ENCODE measurements at places on chromosomes 16 and 17.

DNA sequence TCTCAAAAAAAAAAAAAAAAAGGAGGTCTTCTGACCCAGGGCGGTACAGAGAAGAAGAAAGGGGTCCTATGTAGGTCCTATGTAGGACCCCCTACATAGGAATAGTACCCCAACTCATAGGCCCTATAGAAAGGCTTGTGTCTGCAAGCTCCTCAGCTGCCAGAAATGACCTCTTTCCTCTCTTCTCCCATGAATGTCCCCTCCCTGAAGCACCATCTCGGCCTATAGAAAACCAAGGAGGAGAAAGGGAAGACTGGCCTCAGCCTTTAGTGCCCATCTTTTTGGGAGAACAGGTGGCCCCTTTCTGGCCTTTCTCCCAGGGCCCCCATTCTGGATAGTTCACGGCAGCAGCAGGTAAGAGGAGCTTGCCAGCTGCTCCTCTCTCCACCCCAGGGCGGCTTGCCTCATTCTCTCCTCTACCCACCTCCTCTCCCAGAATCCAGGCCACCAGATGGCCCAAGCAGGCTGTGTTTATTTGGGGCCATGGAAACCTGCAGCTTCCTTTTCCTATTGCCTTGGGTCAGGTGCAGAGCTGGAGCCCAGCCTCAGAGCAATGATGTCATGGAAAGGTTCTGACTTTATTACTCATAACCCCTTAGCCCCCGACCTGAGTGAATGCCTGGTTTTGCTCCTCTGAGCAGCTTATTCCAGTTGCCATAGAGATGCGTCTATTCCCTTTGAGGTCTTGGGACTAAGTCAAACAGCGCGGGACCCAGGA is 1.6 kb upstream of the MRPL58 start:
- no peak for DNase-seq

GRCh38 chr17:13490906-13491482 is 110.7 kb downstream of the HS3ST3A1 start:
- no peak for DNase-seq

DNA sequence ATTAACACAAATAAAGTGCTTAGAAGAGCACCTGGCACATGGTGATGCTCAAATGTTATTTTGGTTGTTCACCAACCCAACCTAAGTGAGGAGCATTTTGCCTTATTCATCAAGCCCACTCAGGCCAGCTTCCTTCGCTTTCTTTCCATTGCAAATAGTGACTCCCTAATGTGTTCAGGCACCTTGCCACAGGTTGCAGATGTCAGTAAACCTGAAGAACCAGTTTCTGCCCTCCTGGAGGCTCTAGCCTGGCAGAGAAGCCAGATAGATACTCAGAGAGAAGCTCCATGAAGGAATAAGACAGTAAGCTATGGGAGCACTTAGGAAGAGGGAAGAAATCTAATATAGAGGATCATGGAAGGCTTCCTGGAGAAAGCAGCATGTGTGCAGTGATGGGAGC is 23.9 kb downstream of the GPR139 start:
- DNase-seq, result no peak

DNA sequence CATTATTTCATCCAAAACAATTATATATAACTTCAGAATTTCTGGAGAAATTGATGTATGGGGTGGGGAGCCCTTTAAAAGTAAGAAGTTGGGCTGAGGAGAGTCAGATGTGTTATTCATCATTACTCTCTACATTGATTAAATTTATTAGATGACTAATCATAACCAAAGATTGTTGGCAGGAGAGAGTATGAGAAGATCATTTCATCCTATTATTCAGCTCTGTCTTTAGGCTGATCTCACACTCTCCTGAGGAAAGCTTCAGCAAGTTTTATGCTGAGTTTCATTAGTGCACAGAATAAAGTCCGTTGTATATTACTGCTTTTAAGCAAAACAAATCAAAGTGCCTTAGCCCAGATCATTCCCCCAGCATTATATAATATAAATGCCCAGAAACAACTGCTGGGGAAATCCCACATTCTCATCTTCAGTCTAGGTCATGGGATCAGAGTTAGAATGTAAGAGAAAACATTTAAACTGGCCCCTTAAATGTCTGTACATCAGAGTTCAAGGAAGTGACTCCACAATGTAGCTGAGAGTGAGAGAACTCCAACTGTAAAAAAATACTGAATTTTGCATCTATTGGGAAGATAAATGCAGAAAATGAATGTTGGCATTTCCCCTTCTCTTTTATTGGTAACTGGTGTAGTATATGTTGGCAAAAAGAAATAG is 130.1 kb upstream of the HLF start:
- DNase-seq, result no peak

GRCh38 chr17:10025976-10026901 is 121.2 kb upstream of the RCVRN start:
- DNase-seq, result no peak

- DNase-seq, result no peak
These were observed 10.5 kb downstream of the NUFIP2 start for GRCh38 chr17:29283496-29283895.

DNA sequence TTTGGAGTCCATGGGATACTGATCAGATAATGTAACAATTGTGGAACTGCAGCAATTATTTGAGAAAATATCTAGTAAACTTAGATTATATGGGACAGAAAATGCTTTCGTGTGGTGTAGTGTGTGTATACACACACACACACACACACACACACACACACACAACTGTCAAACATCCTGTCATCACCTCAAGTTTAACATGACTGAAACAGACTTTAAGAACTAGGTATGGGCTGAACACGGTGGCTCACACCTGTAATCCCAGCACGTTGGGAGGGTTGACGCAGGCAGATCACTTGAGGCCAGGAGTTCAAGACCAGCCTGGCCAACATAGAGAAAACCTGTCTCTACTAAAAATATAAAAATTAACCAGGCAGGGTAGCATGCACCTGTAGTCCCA is 544 bp upstream of the EVI2A start:
- DNase-seq, result no peak

DNA sequence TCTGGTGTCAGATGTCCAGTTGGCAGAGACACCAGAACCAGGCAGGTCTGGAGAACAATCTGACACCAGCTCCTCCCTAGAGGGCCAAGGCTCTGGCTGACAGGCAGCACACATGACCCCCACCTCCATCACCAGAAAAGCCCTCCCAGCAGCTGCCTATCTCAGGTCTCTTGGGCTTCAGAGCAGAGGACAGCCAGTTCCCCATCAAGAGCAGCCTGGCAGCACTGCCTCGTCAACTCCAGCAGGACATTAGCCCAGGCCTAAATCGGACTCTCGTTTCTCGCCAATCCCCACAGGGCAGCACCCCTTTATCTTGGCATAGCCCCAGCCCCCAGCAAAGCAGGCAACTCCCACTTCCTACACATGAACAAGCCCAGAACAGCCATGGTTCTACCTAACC is 4.4 kb downstream of the JUP start:
- no peak for DNase-seq

GRCh38 chr16:56413381-56413780 is 12.0 kb downstream of the AMFR start:
- DNase-seq, result no peak

GRCh38 chr17:74862108-74862901 is 2.6 kb upstream of the GRIN2C start:
- DNase-seq, result peak; percentile 17

GRCh38 chr17:72587156-72587555 is 466.3 kb downstream of the SOX9 start:
- no peak for DNase-seq

GRCh38 chr17:43769426-43769825 is 9.4 kb downstream of the DUSP3 start:
- DNase-seq, result no peak

- no peak for DNase-seq
These were observed 26.4 kb upstream of the ENDOV start for GRCh38 chr17:80388601-80389000.

GRCh38 chr17:32596628-32597027 is 109.8 kb downstream of the CDK5R1 start:
- DNase-seq, result no peak

GRCh38 chr17:78838574-78839005 is 2.0 kb downstream of the USP36 start:
- DNase-seq, result no peak

DNA sequence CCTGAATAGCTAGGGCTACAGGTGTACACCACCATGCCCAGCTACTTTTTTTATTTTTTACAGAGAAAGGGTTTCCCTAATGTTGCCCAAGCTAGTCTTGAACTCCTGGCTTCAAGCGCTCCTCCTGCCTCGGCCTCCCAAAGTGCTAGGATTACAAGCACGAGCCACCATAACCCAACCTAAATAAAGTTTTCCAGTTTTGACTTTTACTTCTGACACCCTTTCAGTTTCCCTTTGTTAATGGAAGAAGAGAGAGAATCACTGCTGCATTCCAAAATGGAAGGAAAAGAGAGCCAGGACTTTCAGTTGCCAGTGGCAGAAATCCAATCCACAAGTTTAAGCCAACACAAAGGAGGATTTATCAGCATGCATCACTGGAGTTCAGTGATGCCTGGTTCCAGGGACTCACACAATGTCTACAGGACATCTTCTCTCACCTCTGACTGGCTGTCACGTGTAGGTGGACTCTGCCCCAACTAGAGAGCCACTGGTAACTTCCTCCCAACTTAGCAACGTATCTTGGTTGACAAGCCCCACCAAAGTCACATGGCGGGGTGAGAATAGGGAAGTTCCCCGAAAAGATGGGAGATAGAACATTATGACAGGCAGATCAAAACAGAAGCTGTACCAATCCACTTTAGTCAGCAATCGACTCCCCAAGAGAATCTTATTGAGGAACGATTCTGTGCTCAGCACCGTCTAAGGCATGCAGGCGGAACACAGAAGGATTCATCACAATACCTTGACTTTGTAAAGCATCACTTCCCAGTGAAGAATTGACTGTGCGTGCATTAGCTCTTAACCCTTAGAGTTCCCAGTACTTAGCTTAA is 46.5 kb downstream of the GAS7 start:
- DNase-seq, result no peak

GRCh38 chr16:57175896-57176295 is 9.9 kb downstream of the PSME3IP1 start:
- DNase-seq, result no peak

- no peak for DNase-seq
These were observed 115.9 kb upstream of the CIBAR2 start for GRCh38 chr16:85227946-85228862.

GRCh38 chr17:74998783-74999182 is 11.4 kb downstream of the CDR2L start:
- no peak for DNase-seq

DNA sequence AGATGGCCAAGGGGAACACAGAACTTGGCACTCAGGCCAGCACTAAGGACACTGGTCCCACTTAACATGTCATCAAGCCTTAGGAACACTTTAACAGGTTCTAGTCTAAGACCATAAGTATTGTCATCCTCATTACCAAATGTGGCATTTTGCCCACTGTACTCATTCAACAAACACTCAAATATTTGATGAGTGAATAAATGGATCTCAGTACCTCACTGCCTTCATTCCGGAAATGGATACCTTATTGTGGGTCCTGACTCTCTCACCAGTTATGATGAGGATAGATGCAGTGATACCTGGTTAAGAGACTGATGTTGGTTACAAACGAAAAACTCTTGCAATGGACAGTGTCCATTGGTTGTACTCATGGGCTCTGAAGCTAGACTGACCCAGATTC is 455.2 kb upstream of the DYNLRB2 start:
- no peak for DNase-seq

GRCh38 chr17:67644061-67644460 is 73.7 kb upstream of the NOL11 start:
- no peak for DNase-seq

GRCh38 chr17:43140396-43141332 is 15.5 kb upstream of the BRCA1 start:
- DNase-seq, result no peak

DNA sequence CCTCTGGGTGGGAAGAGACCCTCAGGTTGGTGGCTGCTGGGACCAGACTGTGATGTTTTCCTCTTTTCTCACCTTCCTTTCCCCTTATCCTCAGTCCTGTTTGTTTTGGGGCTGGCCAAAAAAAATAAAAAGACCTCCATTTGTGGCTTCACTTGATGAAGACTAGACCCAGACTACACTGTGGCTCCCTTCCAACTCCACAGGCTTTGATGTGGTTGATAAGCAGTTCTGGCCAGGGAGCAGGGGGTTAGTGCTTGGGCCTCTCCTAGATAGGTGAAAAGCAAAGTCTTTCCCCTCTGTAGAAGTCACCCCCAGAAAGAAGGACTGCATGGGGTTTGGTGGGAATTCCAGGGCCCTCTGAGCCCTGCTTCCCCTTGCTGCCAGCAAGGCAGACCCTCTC is 11.2 kb upstream of the ADAM11 start:
- no peak for DNase-seq

DNA sequence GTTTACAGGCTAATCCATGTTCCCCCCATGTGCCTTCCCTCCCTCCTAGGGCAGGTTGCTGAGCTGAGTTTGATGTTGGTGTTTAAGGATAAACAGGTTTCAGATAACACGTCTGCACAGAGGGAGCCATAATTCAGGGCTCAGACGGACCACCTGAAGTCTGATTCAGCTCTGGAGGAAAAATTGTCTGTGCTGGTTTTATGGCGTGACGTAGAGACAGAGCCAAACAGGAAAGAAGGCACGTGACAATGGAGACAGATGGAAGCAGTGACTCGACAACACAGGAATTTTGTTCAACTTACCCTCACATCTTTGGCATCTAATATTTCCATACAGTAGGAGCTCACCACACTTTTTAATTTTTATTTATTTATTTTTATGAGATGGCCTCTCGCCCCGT is 10.7 kb upstream of the USP10 start:
- DNase-seq, result no peak

GRCh38 chr16:81570151-81570846 is 125.7 kb downstream of the CMIP start:
- DNase-seq, result no peak

- no peak for DNase-seq
These were observed at the start of gene ZACN for GRCh38 chr17:76078860-76079534. ZACN (plus strand) TSS chr17:76079182; CDS start chr17:76079265, 83 bp downstream.

GRCh38 chr16:87844120-87844733 is 25.1 kb downstream of the SLC7A5 start:
- DNase-seq, result no peak

DNA sequence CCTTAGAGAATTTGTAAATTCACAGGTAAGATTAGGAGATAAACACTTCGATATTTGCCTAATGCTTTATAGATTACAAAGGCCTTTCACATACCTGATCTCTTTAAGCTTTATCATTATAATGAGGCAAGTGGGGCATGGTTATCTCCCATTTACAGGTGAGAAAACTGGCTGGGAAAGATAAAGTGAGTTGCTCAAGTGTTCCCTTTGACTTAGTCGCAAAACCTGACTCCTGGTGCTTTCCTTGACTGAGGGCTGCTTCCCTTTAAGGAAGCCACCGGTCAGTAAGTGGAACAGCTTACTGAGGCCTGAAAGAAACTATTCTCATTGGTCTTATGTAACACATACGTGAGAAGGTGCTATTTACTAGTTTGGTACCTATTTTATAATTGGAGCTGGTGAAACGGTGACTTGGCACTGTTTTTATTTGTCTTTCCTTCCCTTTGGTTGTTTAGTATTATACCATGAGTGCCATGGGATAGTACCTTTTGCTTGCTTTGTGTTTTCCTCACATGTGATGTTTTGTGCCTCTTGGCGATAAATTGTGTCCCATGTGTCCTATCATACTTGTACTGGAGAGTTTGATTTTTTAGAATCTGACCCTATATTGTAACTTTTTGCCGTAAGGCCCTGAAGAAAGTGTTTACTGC is 57.2 kb downstream of the NUP88 start:
- DNase-seq, result no peak

GRCh38 chr17:65956814-65957213 is 235.1 kb downstream of the CEP112 start:
- DNase-seq, result no peak

All from stimulated activated CD8-positive, alpha-beta memory T cell treated with anti-CD3 and anti-CD28 coated beads, Interleukin-4, amount 100 ng/mL, for 1 hour (primary cell).